Lower leg skin (tissue), 4 donors: ENCODE measurements at places on chromosomes 12 and 14.

DNA sequence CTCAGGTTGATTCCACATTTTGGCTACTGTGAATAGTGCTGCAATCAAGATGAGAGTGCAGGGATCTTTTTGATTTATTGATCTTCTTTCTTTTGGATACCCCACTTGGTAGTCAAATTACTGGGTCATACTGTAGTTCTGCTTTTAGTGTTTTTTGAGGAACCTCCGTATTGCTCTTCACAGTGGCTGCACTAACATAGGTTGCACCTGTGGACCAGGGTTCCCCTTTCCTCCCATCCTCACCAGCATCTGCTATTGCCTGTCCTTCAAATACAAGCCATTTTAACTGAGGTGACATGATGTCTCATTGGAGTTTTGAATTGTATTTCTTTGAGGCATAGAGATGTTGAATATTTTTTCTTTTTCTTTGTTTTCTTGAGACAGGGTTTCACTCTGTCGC is 152.5 kb upstream of the TMEM132C start:
- no peak for DNase-seq

DNA sequence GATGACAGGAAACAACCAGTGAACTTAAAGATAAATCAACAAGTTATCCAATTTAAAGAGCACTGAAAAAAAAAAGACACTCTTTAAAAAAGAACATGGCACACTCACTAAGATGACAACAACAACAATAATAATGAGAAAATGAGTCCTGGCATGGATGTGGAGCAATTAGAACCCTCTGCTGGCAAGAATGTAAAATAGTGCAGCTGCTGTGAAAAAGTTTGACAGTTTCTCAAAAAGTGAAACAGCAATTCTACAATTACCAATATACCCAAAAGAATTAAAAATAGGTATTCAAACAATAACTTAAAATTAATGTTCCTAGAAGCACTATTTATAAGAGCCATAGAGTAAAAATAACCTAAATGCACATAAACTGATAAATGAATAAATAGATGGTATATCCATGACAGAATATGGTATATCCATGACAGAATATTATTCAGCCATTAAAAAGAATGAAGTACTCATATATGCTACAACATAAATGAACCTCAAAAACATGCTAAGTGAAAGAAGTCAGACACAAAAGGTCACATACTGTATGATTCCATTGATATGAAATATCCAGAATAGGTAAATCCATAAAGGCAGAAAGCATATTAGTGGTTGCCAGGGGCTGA is 49.1 kb upstream of the GPHB5 start:
- DNase-seq: no peak

DNA sequence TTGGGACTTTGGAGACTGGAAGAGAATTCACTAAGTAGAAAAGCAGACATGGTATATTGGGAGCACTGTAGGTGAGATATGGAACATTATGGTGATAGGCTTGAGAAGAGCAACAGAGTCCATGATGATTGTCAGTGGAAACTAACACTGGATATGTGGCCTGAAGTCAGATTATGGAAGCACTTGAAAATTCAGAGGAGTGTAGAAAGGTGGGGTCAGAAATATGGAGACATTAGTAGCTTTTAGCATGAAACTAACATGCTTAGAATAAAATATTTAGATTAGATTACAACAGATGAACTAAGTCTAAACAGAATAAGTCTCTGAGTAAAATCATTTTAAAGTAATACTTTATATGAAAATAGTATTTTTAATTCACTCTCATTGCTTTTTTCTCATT is 499.1 kb downstream of the TMEM117 start:
- no peak for DNase-seq

- no peak for DNase-seq
Observed at GRCh38 chr12:78275886-78276285, 445.2 kb downstream of the NAV3 start.

- DNase-seq: no peak
Observed at GRCh38 chr12:120069278-120069677, 47.3 kb downstream of the RAB35 start.

- no peak for DNase-seq
Observed at GRCh38 chr14:52190337-52190931, 77.1 kb upstream of the PTGDR start.
